Pancreas (tissue), 10 donors: ENCODE measurements at places on chromosomes 16 and 17.

GRCh38 chr17:9306086-9306485 is 269.5 kb downstream of the STX8 start:
- no peak for DNase-seq

DNA sequence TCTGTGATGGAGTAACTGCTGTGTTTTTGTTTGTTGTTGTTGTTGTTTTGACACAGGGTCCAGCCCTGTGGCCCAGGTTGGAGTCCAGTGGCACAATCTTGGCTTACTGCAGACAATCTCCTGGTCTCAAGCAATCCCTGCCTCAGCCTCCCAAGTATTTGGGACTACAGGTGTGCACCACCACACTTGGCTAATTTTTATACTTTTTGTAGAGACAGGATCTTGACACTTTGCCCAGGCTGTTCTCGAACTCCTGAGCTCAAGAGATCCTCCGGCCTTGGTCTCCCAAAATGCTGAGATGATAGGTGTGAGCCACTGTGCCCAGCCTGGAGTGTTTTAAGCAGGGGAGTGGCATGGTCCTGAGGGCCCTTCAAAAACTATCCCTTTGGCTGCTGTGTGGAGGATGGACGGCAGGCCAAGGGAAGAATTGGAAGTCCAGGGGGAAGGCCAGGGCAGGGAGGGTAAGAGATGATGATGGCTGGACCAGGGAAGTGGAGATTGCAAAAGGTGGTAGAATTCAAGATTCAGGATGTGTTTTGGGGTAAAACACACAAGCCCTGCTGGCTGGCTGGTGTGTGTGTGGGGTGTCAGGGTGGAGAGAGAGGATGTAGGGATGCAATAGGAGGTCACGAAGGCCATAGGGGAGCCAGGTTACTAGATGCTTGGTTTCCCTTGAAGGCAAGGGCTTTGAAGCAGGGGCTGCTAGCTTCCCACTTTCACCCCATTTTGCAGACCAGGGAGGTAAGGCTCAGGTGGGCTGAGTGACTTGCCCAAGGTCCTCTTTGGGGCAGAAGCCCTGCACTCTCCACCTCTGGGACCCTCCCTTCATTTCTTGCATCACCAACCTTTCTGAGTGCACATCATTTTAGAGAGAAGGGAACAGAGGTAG is 18.8 kb upstream of the PLLP start:
- no peak for DNase-seq

DNA sequence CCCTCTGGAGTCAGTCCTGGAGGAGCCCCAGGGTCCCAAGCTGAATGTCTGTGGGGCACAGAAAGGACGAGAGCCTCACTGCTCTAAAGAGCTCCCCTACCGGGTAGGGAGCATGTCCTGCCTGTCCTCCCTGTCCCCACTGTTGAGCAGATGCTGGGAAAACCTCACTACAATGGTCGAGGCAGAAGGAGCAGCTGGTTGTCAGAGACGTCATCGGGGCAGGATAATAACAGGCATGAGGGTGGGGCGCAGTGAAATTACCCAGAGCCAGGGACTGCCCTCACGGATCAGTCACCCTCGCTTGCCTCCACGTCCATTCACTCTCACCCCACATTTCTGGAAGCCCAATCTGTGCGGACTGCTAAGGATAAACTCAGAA is 538 bp downstream of the TM4SF5 start:
- no peak for DNase-seq

DNA sequence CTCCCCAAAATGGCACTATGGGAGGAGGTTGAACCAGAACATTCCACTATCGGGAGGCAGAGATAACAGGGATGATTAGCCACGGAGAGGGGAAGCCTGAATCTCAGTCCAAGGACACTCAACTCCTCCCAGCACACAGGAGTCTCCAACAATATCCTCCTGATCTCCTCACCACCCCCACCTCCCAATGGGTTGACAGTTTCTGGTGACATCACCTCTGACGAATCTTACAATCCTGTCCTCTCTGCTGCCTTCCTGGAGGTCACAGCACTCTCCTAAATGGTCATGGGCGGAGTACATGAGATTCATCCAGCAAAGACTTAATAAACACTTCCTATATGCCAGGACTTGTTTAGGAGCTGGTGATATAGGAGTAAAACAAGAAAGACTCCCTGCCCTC is 80.9 kb downstream of the SLC6A2 start:
- no peak for DNase-seq

DNA sequence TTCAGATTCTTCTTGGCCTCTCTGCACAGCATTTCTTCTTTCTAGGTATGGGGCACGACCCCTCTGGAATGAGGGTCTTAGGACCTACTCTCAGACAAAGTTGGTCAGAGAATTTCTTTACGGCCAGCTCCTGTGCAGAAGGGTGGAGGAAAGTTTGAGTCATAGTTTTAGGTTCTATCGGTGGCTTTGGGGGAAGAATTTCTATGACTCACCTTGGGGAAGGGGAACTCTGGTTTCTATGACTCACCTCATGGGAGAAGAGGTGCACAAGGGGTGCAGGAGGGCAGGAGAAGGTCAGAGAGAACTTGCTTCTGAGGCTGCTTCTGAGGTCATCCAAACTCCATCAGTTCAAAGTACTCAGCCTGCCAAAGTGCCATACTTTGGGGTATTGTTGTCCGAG is 2.5 kb upstream of the ABCC12 start:
- DNase-seq: no peak
